Neural crest cell (in vitro differentiated cells): ENCODE measurements at places on chromosomes 1 and 21.

GRCh38 chr1:199742547-199742946 is 285.0 kb upstream of the NR5A2 start:
- DNase-seq = no peak

GRCh38 chr1:170863621-170864020 is 71.7 kb upstream of the MROH9 start:
- DNase-seq = no peak

- DNase-seq = peak; percentile 57
Observed at GRCh38 chr21:41816583-41817165, 49.8 kb upstream of the RIPK4 start.

DNA sequence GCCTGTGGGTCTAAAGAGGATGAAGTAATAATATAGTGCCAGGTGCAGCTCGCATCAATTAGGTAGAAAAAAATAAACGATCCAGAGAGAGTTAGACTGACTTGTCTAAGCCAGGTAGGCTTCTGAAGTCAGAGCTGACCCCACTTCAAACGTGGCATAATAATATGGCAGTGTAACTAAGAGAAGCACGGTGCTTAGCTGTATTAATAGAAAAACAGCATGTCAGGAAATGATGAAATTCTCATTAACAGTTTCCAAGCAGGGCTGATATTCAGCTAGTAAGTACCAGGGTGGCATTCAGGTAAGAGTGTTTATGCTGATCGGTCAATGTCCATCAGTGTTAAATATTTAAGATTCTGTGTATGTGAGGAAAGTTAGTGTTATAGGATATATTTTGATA is 145.8 kb upstream of the SAMSN1 start:
- no peak for DNase-seq

- no peak for DNase-seq
Observed at GRCh38 chr1:29043274-29043965, 80.3 kb downstream of the TMEM200B start.
